ENCODE measurements at places on chromosomes 4 and X.

GRCh38 chr4:188316391-188316790 is 177.2 kb downstream of the TRIML1 start:
- no peak for DNase-seq

GRCh38 chrX:82219129-82219528 is 1017.2 kb downstream of the SH3BGRL start:
- DNase-seq: no peak

DNA sequence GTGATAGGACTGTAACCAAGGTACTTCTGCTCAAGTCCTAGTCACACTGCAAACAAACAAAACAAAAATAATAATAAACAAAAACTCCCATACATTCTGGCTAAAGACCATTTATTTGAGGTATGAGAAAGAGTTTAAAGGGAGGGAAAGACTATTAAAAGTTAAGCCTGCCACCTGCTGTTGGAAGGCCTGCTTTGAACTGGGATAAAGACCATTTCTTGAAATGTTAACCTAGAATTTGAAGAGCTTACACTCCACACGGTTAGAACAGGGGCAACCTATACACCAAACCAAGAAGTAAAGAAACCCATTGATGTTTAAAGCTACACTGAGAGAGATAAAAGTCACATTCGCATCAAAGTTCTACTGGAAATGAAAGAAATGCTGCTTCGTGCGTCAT is 548.7 kb upstream of the DIPK2B start:
- no peak for DNase-seq

DNA sequence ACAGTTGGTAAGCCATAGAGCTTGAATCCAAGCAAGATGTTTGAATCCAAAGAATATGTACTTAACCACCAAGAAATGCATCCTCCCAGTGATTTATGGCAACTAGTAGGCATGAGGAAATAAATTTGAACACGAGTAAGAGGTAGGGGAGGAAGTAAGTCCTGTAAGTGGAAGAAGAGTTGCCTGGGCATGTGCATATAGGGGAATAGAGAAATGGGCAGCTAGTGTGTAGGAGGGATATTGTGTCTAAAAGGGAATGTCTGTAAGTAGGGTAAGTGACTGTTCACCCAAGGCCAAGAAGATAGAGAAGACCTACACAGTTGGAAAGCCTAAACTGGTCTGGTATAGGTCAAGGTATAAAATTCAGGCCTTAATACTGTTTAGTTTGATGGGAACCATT is 4.6 kb downstream of the SH3BGRL start:
- DNase-seq: no peak

DNA sequence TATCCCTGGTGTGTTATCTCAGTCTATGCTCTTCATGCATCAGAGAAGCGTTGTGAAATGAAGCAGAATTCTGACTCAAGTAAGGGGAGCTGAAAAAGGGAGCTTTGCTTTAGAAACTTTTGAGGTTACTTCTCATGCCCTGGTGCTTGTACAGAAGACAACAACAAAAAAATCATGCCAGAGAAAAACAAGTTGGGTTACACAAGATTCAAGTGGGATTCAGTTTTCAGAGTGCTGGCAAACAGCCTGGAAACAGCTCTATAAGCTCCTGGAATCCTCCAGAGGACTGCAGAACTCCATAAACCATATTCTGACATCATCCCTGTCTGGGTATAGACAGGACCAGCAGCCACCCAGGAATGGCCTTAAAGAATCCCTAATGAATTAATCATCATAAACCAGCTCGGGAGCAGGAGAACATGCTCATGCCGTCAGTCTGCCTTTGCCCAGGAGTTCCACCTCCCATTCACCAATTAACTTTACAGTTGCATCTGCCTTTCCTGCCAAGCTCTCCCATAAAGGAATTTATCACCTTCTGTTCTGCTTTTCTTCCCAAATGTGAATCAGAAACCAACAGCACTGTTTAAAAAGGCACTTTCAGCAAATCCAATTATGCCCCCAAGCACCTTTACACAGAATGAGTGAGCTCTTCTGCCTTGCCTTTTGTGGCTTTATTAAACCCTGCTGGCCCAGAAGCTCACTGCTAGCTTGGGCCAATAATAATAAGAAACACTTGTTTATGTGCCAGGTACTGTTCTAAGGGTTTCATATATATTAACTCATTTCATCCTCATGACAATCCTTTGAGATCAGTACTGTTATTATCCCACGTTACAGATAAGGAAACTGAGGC is 54.5 kb upstream of the FBXW7 start:
- peak; percentile 7 for DNase-seq

- no peak for DNase-seq
Measured at GRCh38 chr4:80434238-80434637, 98.7 kb downstream of the CFAP299 start.

DNA sequence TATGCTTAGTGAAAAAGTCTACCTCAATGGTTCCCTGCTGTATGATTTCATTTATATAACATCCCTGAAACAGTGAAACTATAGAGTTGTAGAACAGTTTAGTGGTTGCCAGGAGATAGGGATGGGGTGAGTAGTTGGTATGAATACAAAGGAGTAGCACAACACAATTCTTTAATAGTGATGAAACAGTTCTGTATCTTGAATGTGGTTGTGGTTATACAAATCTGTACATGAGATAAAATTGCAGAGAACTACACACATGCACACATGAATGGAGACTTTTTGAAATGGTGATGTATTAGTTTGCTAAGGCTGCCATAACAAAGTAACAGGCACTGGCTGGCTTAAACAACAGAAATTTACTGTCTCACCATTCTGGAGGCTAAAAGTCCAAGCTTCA is 677.1 kb downstream of the ADGRL3 start:
- no peak for DNase-seq

DNA sequence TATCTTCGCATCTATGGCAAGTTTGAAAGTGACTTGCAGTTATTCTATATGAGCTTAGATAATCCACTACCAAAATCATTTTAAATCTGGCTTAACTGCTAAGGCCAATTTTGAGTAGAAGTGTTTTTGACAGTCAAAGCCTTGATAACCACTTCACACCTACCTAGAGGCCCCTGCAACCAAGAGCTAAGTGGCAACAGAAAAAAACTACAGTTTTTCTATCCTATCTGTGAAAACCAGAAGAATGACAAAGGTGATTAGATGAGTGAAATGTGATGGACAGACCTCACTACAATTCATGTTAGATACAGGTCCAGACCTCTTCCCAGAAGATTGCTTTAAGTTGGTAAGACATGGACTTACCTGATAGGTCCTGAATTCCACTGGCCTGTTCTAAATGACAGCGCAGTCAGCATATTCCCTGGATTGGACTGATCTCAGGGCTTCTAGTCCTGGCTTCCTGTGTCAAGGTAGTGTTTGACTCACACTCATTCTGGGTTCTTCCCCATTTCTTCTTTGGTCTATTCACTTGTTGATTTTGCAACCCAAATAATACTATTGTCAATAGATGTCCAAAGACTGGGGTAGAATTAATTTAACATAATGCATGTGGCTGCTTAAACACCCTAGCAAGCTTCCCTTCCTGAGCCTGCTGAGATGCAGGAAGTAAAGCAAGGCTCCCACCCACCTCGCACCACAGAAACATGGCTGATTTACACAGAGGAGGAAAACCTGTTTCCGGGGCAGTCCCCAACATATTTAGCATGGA is 65.1 kb downstream of the PPP3CA start:
- DNase-seq: no peak

DNA sequence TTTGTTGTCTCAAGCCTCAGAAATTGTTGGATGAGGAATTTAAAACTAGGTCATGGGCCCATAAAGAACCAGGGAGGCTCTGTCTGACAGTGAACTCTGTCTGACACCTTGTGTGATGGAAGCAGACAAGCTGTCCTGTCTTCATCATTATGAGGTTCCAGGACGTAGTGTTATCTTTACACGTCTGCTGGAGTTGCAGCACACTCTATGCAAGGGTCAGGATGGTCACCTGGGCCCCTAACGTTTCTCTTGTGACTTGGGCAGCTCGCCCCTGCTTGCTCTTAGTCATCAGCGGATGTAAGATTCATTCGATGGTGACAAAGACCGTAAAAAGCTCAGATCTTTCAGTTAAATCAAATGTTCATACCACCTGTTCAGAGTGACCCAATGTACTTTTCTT is 92.0 kb upstream of the ADGRG2 start:
- no peak for DNase-seq

DNA sequence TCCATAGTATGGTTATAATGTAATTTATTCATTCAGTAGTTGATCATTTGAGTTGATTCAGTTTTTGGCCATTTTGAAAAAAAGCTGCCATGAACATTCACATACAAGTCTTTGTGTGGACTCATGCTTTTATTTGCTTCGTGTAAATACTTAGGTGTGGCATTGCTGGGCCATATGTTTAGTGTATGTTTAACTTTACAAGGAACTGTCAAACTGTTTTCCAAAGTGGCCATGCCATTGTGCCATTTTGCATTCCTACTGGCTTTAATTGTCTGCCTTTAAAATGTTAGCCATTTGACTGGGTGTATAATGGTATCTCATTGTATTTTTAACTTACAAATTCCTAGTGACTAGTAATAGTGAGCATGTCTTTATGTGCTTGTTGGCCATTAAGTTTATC is 8.8 kb downstream of the MTM1 start:
- no peak for DNase-seq

DNA sequence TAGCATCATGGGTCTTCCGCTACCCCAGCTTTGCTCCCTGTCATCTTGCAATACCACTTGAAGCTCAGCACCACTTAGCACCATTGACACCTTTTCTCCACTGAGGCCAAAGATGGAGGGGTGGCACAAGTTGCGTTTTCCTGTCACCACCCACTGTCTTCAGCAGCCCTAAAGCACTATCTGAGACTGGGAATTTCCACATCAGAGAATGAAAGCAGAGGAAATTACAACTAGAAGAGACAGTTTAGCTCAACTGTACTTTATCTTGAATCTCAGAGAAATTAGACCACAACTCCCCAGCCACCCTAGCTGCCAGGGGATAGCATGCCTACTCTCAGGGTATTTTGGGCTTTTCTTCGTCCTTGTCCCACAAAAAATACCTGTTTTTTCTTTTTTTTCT is 111.0 kb downstream of the DDIT4L start:
- DNase-seq: no peak

DNA sequence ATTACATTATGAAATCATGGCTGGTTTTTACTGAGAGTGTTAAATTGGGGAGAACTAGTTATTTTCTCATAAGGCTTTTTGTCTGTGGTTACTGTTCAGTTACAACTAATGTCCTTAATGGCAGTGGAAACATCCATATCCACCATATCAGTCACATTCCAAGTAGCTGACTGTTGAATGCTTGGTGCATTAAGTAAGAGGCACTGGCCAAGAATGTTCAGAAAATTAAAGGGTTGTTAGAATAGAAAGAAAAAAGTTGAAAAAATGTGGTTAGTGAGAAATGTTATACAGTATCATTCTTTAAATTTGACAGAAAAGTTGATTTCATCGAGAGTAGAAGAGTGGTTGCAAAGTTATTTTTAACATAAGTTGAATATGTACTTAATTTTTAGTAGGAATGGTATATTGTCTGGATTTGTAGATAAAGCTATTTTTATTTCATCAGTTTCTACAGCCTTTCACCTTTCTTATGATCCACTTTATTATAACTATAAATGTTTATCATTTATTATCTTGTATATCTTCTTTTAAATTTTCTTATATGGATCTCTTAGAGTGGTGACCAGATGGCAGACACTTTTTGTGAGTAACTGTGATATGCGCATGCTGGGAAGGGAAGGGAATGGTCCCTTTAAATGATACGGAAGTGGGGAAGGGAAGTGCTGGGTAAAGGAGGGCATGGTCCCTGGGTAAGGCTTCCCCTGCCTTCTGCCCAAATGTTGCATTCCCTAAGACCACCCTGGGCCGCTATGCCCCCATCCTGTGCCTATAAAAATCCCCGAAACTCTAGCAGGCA is 2407.1 kb downstream of the ARAP2 start:
- no peak for DNase-seq

DNA sequence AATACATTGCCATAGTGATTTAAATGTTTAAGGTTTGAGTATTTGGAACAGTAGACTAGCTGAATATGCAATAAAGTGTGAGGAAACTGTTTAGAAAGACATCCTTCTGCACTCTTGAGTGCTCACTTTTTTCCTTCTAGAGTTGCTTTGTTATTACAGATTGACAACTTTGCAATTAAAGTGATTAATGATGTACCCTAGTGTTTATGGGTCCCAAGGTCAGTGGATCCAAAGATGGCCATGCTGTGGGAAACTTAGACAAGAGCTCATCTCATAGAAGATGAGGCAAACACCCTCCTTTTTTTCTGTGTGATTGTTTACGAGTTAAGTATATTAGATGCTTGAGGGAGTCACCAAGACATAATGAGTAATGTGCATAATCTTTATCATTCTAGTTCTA is 118.8 kb downstream of the PDLIM5 start:
- DNase-seq: no peak

- no peak for DNase-seq
Measured at GRCh38 chr4:104501290-104501689, 6.6 kb upstream of the CXXC4 start.

DNA sequence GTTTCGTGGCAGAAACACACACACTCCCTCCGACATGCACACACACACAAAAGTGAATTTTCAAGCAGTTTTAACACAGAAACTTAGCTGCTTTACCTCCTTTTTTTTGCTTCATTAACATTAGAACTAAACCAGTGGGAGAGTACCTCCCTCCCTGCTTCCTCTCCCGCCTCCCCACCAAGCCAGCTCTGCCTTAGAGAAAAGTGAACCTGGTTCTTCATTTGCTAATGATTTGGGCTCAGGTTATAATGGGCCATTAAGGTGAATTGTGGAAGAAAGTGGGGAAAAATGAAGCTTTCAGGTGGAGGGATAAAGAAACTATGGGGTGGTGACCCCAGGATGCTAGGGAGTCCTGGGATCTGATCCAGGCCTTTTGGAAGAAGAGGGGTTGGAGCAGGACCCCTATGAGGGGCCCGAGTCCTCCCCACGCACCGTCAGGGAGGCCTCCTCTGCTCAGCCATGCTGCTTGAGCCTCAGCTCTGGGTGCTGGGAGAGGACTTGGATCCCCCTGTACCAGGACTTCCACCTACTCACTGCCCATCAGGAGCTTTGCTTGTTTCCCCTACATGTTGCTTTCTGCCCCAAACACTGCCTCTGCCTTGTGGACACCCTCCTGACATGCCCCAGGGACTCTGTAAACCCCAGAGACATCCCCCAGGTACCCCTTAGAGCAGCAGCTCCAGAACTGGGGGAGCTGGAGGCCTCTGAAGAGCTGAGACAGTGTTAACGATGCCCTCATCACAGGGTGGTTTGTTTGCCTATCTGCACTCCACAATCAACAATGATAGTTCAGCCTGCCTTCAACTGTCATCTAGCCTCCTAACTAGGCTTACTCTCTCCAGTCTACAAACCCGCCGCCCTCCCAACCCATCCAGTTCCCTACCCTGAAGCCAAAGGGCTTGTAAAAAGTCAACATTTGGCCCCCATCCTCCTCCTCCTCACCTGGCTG is 6.5 kb upstream of the JADE1 start:
- DNase-seq: no peak

- DNase-seq: no peak
Measured at GRCh38 chr4:155975511-155975910, 21.8 kb upstream of the CTSO start.

GRCh38 chr4:83408908-83409307 is 46.7 kb downstream of the HELQ start:
- no peak for DNase-seq

- no peak for DNase-seq
Measured at GRCh38 chrX:49919617-49920016, 2.8 kb upstream of the CLCN5 start.

GRCh38 chr4:8340781-8341241 is 71.3 kb downstream of the HTRA3 start:
- no peak for DNase-seq

All from SW480 (cell line).